ENCODE measurements at places on chromosomes 6 and 20. TPM values are rescaled to one million over a fixed set of nuclear protein-coding genes. Genes with fewer than 3 reads are reported as not detected.

DNA sequence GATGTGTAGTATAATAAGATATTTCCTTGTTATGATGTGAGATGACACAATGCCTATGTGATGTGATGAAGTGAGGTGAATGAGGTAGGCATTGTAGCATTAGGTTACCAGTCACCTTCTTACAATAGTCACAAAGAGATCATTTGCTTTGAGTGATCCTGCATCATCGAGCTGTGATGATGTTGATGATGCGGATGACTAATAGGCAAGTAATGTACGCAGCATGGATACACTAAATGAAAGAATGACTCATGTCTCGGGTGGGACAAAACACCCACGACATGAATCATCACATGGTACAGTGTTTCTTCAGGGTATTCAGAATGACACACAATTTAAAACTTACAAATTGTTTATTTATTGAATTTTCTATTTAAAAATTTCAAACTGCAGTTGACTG lies 806.3 kb upstream of the GJE1 start:
- DNase-seq = peak; percentile 6

The PDE7B gene
- 4.3 TPM for total RNA-seq

GRCh38 chr6:118985123-118985830 lies 50.3 kb upstream of the MCM9 start:
- no peak for DNase-seq

GRCh38 chr6:166733900-166734299 lies 106.8 kb upstream of the RPS6KA2 start:
- DNase-seq = no peak

The PKIB gene
- 0.20 TPM for total RNA-seq

The SNAP25 gene
- not detected for total RNA-seq

- no peak for DNase-seq
Observed at GRCh38 chr6:82739303-82739702, 326.3 kb downstream of the UBE3D start.

GRCh38 chr20:25041813-25042530 lies 16.0 kb downstream of the ACSS1 start:
- peak; percentile 9 for DNase-seq

Measured in psoas muscle (tissue), 8 donors.